ENCODE measurements at places on chromosomes 5 and 9.

- DNase-seq: no peak
Observed at GRCh38 chr9:33943389-33943788, 105.3 kb downstream of the UBAP2 start.

- DNase-seq: no peak
Observed at GRCh38 chr9:119369680-119370366, 588 bp upstream of the BRINP1 start.

GRCh38 chr5:114435885-114436299, 74.0 kb downstream of the KCNN2 start:
- no peak for DNase-seq

DNA sequence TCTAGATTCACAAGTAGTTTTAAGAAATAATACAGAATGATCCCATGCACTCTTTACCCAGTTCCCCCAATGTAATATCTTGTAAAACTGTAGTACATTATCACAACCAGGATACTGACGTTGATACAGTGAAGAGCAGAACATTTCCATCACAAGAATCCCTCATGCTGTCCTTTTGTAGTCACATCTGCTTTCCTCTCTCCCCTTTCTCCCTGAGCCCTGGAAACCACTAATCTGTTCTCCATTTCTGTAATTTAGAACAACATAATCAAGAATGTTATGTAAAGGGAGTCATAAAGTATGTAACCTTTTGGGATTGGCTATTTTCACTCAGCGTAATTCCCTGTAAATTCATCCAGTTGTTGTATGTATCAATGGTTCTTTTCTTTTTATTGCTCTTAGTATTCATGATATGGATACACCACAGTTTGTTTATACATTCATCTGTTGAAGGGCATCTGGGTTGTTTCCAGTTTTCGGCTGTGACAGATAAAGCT, 61.1 kb downstream of the ERCC6L2 start:
- no peak for DNase-seq

GRCh38 chr5:151144275-151144674, 13.3 kb downstream of the ANXA6 start:
- no peak for DNase-seq

GRCh38 chr9:111001526-111001925, 36.7 kb downstream of the LPAR1 start:
- DNase-seq: no peak

- no peak for DNase-seq
Observed at GRCh38 chr9:97311798-97312500, 4.5 kb downstream of the CCDC180 start.
